Sciatic nerve (tissue), 2 donors: ENCODE measurements at places on chromosomes 1 and 21.

DNA sequence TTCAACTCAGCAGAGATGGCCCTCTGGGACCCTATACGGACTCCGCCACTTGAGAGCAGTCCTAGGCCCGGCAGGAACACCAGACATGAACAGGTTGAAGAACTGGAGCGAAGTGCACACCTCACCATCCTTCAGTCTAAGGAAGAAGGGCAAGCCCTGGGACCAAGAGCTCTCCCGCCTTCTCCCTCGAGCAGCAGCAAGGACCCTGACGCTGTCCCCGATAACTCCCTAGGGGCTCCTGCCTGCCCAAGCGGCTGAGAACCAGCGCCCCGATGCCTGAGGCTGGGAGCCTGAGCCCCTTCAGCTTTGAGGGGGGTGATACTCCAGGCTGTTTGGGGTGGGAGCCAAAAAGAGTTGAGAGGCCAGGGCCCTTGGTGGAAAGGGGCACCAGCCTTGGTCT lies 10.2 kb downstream of the TMEM81 start:
- DNase-seq, result no peak

- no peak for DNase-seq
These were observed 864 bp upstream of the CCDC24 start for GRCh38 chr1:43990271-43991199.

DNA sequence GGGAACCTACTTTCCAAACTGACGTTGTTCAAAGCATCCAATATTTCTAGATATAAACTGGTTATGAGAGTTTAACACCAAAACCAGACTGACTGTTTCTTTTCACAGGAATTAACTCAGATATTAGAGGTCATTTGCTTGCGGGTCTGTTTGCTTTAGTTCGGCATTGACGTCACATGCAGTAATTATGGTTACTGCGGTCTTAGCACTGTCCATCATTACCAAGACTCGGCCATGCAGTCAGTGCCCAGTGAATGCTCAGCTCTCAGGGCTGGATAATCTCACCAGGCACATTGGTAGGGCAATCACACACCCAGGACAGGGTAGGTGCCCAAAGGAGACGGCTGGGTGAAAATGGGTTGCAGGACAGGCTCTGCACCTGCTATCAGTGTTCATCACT lies 9.9 kb upstream of the F3 start:
- no peak for DNase-seq

DNA sequence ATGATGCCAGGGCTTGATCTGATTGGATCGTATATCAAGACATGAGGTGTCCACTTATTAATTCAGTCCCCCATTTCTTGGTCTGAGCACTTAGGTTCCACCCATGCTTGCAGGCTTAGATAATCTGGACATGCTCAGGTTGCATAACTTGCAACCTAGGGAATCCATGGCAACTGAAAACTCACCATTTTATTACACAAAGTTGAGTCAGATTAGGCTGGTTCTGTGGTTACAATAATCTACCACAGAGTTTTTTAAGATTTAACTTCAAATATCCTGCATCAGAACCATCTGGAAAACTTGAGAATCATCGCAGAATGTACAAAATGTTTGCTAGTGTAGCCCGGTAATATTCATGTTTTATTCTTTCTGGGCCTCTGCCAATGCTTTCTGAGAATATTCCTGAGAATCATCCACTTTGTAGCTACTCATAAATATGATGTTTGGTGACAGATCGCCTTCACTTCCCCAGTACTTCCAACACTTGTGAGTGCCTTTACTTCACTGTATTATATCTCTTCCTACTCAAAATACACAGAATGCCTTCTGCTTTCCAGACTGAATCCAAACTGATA lies 707.2 kb upstream of the ADAMTS5 start:
- no peak for DNase-seq

- no peak for DNase-seq
These were observed 330.9 kb downstream of the S1PR1 start for GRCh38 chr1:101567582-101568189.

DNA sequence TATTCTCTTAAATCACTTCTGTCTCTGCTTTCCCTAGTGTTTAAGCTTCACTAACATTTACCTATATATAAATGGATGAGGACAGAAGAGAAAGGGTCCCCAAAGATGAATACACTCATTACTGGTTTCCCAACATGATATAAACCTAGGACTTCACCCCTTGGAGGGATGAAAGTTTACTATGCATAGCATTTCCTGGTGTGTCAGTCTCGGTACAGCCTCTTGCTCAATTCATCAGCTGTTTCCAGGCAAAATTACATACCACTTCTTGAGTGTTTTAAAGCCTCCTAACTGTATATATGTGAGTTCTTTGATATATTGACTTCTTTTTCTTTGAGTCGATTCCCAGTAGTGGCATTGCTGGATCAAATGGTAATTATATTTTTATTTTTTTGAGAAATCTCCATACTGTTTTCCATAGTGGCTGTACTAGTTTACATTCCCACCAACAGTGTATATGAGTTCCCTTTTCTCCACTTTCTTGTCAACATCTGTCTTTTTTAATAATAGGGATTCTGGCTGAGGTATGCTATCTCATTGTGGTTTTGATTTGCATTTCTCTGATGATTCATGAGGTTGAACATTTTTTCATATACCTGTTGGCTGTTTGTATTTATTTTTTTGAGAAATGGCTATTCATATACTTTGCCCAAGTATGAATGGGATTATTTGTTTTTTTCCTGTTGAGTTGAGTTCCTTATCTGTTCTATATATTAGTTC lies 259.3 kb upstream of the CACYBP start:
- no peak for DNase-seq

GRCh38 chr1:11377001-11377583 lies 101.9 kb upstream of the DISP3 start:
- no peak for DNase-seq

GRCh38 chr1:34896612-34897011 lies 32.8 kb downstream of the DLGAP3 start:
- DNase-seq, result no peak

- DNase-seq, result no peak
These were observed 2.7 kb downstream of the MAN1C1 start for GRCh38 chr1:25619101-25619890.

GRCh38 chr1:156643778-156644092 lies 1.8 kb downstream of the BCAN start:
- no peak for DNase-seq

DNA sequence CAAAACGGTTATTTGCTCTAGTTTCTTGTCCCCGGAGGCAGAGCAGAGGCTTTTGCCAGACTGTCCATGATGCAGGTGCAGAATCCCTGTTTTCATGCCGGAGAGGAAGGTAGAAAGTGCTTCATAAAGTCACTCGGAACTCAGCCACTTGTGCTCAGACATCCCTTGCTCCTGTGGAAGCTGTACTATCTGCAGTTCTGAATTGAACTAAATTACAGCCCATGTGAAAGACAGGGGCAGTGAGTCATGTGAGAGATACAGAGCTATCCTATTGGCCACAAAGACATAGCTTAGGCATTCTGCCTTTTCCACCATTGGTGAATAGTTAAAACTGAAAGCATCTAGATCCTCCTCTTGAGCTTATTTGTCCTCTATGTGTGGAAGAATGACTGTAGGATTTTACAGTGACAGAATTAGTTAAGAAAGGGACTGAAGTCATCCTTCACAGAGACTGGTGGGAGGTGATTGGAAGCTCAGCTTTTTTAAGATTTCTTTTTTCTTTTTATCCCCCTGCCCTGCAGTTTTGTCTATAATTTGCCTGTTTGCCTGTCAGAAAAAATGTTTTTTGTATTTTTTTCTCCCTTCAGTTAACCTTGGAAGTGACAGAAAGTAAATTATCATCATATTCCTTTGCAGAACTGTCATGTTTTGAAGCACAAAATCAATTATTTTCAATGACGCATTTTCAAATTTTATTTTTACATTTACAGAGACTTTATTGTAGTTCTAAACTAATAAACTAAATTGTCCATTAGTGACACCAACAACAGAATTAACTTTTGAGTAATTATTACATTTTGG lies 298.6 kb downstream of the PTPRC start:
- DNase-seq, result no peak

GRCh38 chr1:168408884-168409283 lies 128.2 kb downstream of the TBX19 start:
- DNase-seq, result no peak

- no peak for DNase-seq
These were observed 104.4 kb upstream of the DPT start for GRCh38 chr1:168833362-168833761.

- peak; percentile 34 for DNase-seq
These were observed 125.9 kb upstream of the IRF2BP2 start for GRCh38 chr1:234735916-234736315.

DNA sequence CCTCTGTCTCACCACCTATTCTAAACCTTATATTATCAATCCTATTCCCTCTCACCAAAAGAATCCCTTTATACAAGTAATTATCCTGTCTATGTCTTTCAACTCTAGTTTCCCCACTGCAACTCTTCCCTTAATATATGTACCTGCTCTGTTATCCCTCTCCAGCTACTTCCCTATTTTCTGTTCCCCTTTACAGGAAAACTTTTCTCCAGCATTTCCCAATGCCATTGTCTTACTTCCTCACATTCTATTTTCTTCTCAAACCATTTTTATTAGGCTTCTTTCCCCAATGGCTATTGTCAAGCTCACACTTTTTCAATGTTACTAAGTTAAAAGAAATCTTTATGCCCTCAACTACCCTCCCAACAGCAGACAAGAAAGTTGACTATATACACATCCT lies 11.6 kb downstream of the DPYD start:
- no peak for DNase-seq

GRCh38 chr1:233636503-233636877 lies 22.6 kb downstream of the KCNK1 start:
- DNase-seq, result no peak
